ENCODE measurements at places on chromosomes 12 and 14. TPM values are rescaled to one million over a fixed set of nuclear protein-coding genes. Genes with fewer than 3 reads are reported as not detected.
A peak's percentile ranks its signal among the peaks of the same experiment; 100 is the strongest.

DNA sequence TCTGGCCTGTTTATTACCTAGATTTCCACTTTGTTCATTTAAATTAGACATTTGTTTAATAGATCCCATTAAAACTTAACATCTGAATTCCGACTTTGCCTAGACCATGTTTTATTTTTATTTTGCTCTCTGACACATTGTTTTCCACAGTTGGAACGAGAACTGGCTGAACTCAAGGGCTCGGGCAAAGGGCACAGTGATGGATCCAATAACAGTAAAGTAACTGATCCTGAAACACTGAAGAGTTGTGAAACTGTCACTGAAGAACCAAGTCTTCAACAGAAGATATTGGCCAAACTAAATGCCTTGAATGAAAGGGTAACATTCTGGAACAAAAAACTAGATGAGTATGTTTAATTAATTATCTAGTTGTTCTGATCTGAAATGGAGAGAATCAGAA is 39.7 kb downstream of the LRRC9 start:
- DNase-seq = peak; percentile 45

DNA sequence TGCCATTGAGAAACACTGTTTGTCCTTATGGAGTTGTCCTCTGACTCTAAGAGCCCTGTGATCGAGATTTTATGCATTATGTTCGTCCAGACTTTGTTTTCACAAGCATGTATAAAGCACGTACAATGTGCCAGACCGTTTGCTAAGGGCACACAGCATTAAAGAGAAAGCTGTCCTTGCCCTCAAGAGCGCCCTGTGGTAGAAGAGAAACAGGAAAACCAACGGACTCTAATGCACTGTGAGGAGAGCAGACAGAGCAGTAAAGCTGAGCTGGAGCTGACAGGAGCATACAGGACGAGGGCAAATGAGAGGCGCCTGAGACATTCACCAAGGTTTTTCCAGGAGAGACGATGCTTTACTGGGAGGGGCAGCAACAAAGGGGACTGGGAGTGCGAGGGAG is 66.2 kb upstream of the OVCH1 start:
- DNase-seq = no peak

- DNase-seq = peak; percentile 87
Measured at GRCh38 chr12:116370004-116370404, 92.5 kb upstream of the MED13L start.

- DNase-seq = no peak
Measured at GRCh38 chr12:113347-113746, 46.8 kb downstream of the IQSEC3 start.

- no peak for DNase-seq
Measured at GRCh38 chr12:104420868-104421267, 35.9 kb upstream of the CHST11 start.

DNA sequence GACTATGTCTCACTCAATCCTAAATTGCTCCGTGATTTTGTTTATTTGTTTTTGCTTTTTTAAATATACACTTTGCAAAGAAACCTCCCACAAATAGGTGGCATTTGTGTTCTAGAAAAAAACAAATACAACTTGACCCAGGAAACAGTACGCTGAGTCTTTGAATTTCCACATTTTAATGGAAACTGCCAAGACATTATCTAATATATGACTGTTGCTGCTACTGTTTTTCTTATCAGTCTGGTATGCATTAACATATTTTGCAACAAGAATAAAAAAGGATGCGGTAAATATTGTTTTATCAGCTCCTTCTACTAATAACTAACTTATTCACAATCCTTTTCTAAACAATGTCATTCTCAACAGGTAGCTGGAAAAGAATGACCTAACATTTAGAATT is 187.4 kb downstream of the LRIG3 start:
- peak; percentile 16 for DNase-seq

- DNase-seq = peak; percentile 50
Measured at GRCh38 chr12:9650151-9650576, 19.3 kb upstream of the CLEC2D start.

LMBR1L gene
- 47.9 TPM for total RNA-seq

ZNF705A gene
- not detected for total RNA-seq

ARHGEF25 gene
- 28.0 TPM for total RNA-seq

ASPG gene
- total RNA-seq = not detected
